Frontal cortex (tissue), 4 donors: ENCODE measurements at places on chromosomes 1 and 21. TPM values are rescaled to one million over a fixed set of nuclear protein-coding genes. Genes with fewer than 3 reads are reported as not detected.

RGS8 gene
- total RNA-seq: 39.5 TPM

DNA sequence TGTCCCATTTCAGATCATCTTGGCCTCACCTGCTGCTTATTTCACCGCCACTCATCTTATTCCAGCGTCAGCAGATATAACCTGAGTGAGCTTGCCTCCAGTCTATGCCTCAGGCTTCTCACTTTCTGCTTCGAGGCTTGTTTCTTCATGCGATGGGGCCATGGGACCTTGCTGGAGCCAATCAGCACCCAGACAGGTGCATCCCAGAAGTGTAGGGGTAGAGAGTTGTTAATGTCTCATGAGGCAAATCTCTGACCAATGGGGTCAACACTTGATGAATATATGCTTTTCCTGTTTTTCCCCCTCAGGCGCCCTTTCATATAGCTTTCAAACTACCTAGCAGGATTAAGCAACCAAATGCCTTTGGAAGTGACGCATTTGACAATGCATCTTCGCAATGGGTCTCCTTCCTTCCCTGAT is 935 bp upstream of the YIPF1 start:
- DNase-seq: no peak

DNA sequence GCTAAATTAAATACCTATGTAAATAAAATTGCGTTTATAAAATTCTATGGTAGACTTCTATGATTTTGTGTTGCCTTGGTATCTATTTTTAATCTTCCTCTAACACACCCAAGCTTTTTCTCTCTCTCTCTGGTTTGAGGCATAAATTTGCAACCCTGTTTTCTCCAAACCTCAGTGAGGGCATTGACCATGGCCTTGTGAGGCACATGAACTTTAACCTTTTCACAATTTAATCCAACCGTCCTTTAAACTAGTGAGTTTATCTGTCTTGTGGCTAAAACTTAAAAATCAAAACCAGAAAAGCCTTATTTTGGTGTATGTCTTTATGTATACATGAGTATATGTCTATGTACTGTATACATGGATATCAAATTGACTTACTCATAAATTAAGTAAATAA is 746.6 kb upstream of the B3GALT2 start:
- DNase-seq: no peak

PKNOX1 gene
- total RNA-seq: 23.2 TPM

- no peak for DNase-seq
Measured at GRCh38 chr1:27038020-27038419, 25.4 kb upstream of the TENT5B start.

- no peak for DNase-seq
Measured at GRCh38 chr1:156419854-156420204, 50.8 kb downstream of the RHBG start.

HMGB4 gene
- total RNA-seq: not detected

IFNLR1 gene
- 0.41 TPM for total RNA-seq

DNA sequence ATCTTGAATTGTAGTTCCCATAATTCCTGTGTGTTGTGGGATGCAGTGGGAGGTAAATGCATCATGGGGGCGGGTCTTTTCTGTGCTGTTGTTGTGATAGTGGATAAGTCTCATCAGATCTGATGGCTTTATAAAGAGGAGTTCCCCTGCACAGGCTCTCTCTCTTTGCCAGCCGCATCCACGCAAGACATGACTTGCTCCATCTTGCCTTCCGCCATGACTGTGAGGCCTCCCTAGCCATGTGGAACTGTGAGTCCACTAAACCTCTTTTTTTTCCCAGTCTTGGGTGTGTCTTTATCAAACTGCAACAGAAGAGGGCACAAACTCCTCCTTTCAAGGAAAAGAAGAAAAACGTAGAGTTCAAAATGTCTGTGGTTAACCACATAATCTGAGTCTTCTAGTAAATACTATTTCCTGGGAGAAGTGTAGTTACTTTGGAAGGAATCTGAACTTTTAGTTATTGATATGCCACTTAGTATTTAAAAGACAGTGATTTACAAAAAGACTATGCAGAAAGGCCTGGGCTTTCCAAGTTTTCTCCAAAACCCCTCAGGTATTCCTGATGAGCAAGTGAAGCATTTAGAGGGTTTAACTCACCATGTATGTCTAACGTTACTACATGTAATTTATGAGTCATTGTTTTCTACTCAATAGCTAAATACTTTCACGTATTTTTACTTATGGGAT is 10.0 kb downstream of the ADAMTS1 start:
- DNase-seq: no peak
